Body of pancreas (tissue), 4 donors: ENCODE measurements at places on chromosomes 5 and 9.

- no peaks in the 10 kb centered on the region for H3K36me3 ChIP-seq
- H3K27ac ChIP-seq = no peak overlapping the region
- H3K4me1 ChIP-seq = peaks cover 9% of the 10 kb centered on the region
- no peak overlapping the region for H3K4me3 ChIP-seq
Measured at GRCh38 chr5:113510836-113511451, 2.5 kb upstream of the YTHDC2 start.

DNA sequence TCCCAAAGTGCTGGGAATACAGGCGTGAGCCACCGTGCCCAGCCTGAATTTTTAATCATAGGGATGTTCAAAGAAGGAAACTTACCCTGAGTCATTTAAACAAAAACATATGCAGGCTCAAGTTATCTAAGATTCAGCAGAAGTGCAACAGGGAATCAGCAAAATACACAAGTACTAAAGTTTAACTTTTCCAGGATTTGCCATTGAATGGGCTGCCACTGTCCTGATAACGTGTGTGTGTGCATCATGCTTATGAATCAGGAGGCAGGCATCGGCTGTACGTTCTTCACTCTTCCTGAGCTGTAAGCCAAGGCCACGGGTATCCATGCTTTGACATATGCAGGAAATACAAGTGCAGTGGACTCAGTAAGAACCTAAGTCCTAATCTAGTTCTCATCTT, 48.8 kb upstream of the FST start:
- no peak overlapping the region for H3K4me3 ChIP-seq
- no peak for DNase-seq
- no peak overlapping the region for H3K27ac ChIP-seq
- H3K4me1 ChIP-seq = peaks cover 7% of the 10 kb centered on the region
- no peaks in the 10 kb centered on the region for H3K27me3 ChIP-seq

DNA sequence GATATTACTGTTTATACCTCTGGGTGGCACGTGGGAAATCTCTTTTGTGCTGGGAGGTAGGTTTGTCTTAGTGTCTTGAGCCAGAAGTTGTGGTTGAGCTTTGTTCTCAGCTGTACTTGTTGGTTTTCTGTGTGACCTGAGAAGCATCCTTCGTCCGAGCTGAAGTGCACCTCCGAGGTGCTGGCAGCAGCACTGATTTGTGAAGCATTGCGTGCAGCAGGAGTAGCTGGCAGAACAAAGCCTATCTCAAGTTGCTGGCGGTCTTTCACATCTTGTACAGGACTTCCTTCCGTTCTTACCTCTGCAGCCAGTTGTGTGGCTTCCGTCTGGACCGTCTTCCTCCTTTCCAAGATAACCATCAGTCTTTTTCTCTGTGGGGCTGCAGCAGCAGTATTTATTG, 4.3 kb downstream of the PRRC2B start:
- peaks cover 81% of the 10 kb centered on the region for H3K4me1 ChIP-seq
- no peaks in the 10 kb centered on the region for H3K36me3 ChIP-seq
- H3K27ac ChIP-seq = peak overlapping the region; percentile 92

DNA sequence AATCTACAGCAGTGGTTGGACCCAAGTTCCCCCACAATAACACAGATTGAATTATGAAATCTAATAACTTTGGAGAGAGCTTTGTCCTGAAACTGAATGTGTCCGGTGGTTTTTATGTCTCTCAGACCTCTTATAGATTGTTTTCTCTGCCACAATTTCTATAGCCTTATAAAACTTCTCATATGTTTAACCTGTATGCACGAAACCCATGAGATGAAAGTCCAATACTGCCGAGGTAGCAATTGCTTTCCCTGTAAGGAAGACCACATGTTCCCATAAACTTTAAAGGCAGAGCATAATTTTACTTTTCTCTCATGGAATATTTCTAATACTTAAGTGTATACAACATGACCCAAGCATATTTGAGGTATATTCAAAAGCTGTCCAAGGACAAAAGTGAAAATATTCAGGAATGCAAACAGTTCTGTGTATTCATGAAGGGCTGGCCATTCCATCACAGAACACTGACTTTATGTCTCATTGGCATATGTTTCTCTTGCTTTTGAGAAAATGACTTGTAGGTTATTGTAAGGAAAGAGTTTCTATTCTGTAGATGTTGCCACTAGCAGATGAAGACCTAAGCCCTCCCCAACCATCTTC, 94.4 kb upstream of the TLE4 start:
- no peaks in the 10 kb centered on the region for H3K27me3 ChIP-seq
- DNase-seq = no peak

DNA sequence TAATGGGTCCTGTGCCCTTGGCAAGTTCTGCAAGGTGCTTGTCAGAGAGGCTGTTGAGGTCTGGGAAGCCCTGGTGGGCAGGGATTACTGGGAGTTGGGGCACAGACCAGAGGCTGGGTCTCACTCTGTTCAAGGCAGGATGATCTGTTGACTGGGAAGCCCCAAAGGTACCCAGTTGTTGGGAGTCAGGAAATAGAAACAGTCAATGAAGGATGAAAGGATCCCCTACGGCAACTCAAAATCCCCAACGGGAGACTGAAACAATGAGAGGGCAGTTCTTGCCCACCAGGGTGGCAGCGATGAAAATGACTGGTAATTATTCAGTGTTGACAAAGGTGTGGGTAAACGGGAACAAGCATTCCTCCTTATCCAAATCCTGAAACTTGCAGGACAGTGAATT, 31.2 kb downstream of the BNIP1 start:
- no peaks in the 10 kb centered on the region for H3K4me1 ChIP-seq
- H3K27me3 ChIP-seq = no peaks in the 10 kb centered on the region
- H3K27ac ChIP-seq = no peak overlapping the region
- no peak for DNase-seq
- no peaks in the 10 kb centered on the region for H3K36me3 ChIP-seq
- no peak overlapping the region for H3K4me3 ChIP-seq

- no peak overlapping the region for H3K27ac ChIP-seq
- no peak overlapping the region for H3K4me3 ChIP-seq
- peaks cover 4% of the 10 kb centered on the region for H3K36me3 ChIP-seq
- H3K4me1 ChIP-seq = no peaks in the 10 kb centered on the region
Measured at GRCh38 chr5:138408023-138408422, 30.8 kb upstream of the REEP2 start.

DNA sequence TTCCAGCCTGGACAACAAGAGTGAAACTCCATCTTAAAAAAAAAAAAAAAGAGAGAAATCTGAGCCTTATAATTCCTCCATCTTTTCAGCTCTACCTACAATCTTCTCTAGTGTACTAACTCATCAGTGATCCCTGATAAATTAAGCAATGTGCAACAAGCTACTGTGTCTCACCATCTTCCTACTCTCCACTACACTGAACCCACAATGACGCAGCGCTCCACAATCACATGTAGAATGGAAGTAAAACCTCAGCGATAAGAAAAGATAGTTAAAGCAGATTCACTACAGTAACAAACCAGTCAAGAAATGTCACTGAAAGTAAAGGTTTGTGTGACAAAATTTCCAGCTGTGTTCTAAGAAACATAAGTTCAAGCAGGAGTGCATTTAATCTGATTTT, 13.5 kb downstream of the ABCA1 start:
- H3K27ac ChIP-seq = no peak overlapping the region
- H3K4me3 ChIP-seq = no peak overlapping the region
- peaks cover 43% of the 10 kb centered on the region for H3K4me1 ChIP-seq
- no peak for DNase-seq
- H3K27me3 ChIP-seq = no peaks in the 10 kb centered on the region

GRCh38 chr5:122129306-122129705, at the start of gene ZNF474:
Gene ZNF474, plus strand, starts transcription at chr5:122129546. Its CDS starts 22,445 bp downstream, at chr5:122151991.
- no peak within 1 kb of the TSS for H3K4me3 ChIP-seq
- no peaks in the 10 kb centered on the region for H3K4me1 ChIP-seq
- H3K27me3 ChIP-seq = no peaks in the 10 kb centered on the region
- peak; percentile 13 for DNase-seq
- H3K36me3 ChIP-seq = no peaks in the 10 kb centered on the region

GRCh38 chr9:96378187-96378586, 5.3 kb downstream of the SLC35D2 start:
- DNase-seq = no peak
- no peak overlapping the region for H3K4me3 ChIP-seq
- no peaks in the 10 kb centered on the region for H3K27me3 ChIP-seq
- H3K4me1 ChIP-seq = peaks cover 36% of the 10 kb centered on the region
- no peaks in the 10 kb centered on the region for H3K36me3 ChIP-seq

DNA sequence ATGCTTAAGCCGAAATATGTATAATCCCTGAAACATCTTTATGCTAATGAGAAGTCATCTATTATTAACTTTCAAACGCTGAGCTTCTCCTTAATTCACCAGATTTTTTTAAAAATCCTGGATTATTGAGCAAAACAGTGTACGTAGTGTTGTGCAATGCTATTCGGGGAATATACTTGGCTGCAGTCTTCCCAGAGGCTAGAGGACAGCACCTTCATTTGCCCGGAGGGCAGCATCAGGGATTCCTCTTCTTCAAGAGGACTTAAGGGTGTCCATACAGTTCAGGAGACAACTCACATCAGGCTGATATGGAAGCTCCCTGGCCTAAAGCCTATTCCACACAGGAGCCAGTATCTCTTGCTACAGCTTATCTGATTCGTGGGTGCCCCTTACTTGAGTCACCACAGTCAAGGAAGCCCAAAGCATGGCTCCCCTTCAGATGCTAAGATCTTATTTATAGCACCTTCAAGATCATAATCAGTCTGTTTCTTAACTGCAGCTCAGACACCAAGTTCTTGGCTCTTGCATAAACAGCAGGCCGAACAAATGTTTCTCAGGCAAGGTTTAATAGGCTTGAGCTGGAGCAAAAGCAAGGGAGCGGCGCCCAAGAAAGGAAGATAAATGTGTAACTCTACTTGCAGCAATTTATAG, 29.4 kb downstream of the NUTM2F start:
- peaks cover 15% of the 10 kb centered on the region for H3K4me1 ChIP-seq
- H3K36me3 ChIP-seq = no peaks in the 10 kb centered on the region
- no peak overlapping the region for H3K4me3 ChIP-seq
- no peak for DNase-seq

- H3K4me1 ChIP-seq = no peaks in the 10 kb centered on the region
- no peaks in the 10 kb centered on the region for H3K27me3 ChIP-seq
- H3K27ac ChIP-seq = no peak overlapping the region
- no peak overlapping the region for H3K4me3 ChIP-seq
Measured at GRCh38 chr5:176891331-176891958, 7.7 kb downstream of the HK3 start.

DNA sequence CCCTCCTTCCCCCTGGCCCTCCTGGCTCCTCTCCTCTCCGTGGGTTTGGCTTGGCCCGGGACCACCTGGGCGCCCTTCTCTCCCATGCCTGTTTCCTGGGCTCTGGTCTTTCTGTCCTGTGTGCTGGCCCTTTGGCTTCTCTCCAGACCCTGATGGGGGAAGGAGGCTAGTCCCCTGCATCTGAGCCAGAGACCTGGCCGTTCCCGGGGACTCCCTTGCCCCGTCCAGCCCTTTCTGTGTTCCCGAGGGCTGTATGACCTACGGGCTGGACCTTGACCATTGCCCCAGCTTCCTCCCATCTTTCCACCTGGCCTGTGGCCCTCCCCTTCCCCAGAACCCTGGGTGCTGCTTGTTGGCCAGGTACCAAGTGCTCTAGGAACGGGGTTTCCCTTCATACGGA, 8.4 kb downstream of the NELFB start:
- DNase-seq = no peak
- peaks cover 10% of the 10 kb centered on the region for H3K4me1 ChIP-seq
- peaks cover 7% of the 10 kb centered on the region for H3K36me3 ChIP-seq
- no peaks in the 10 kb centered on the region for H3K27me3 ChIP-seq
- no peak overlapping the region for H3K27ac ChIP-seq
- no peak overlapping the region for H3K4me3 ChIP-seq

DNA sequence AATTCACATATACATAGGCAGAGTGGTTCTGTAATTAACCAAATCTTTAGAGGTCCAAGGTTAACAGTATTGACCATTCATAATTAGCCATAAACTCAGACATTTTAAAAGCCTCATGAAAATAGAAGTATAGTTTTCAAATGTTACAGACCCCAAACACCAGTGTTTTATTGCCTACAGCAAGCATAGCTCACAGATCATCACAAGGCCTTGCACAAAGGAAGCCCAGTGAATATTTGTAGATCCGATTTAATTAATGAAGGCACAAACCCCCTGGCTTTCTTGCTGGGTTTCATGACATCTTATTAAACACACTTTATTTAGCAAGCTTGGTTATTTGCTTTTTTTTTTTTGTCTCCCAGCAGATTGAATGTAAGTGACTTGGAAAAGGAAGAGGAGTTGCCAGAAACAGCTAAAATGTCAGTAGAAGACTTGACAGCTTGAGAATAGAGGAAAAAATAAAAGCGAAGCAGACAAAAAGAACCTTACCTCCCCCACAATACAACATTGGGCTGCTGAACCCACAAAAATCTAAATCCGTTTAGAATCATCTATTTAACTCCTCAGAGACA, 283.9 kb upstream of the TNC start:
- H3K27me3 ChIP-seq = no peaks in the 10 kb centered on the region
- DNase-seq = no peak
- H3K27ac ChIP-seq = no peak overlapping the region
- H3K36me3 ChIP-seq = no peaks in the 10 kb centered on the region
